LHCN-M2 (cell line): ENCODE measurements at places on chromosomes 1 and 21.

DNA sequence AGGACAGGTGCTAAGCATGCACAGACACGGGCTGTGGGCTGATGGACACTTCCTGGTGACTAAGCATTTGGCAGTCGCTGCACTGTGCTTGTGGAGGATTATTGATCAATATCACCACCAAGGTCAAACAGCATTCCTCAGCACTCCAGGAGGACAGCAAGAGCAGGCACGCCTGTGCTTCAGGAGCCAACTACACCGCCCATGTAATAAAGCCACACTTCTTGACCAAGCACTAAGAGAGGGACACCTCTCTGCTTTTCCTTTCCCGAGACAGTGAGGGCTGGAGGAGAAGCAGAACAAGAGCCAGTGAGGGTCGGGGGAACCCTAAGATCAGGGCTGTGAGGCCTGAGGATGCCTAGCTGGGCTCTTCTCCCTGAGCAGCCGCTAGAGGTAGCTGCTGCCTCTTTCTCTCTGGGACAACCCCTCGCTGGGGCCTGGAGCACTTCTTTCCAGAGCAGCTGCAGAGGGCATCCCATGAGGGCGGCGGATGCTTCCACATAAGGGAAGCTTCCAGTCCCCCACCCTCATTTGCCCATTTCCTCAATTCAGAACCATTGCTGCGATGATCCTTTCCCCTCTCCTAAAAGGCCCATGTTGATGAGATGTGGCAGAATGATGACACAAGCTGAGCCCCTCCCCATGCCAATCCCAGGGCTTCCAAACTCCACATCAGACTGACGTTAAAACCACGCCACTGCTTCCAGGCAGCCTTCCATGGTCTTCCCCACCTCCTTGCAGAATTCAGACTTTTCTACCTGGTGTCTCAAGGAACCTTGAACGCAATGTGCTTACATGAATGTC lies 19.1 kb downstream of the RAB7B start:
- peak; percentile 69 for DNase-seq

- no peak for DNase-seq
Observed at GRCh38 chr1:207493212-207493611, 2.7 kb upstream of the CR1 start.

GRCh38 chr1:22837332-22837731 lies 126.7 kb downstream of the EPHB2 start:
- DNase-seq, result no peak

DNA sequence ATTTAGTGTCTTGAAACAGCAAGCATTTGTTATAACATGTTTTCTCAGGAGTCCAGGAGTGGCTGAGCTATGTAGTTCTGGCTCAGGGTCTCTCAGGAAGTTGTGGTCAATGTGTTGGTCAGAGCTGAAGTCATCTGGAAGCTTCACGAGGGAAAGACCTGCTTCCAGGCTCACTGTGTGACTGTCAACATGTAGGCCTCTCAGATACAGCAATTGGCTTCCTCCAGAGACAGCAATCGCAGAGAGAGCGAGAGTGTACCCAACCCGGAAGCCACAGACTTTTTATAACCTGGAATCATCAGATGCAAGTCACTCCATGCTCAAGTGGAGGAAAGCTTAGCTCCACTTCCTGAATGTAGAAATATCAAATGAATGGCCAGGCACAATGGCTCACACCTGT lies 40.9 kb downstream of the TNFRSF9 start:
- DNase-seq, result peak; percentile 29

DNA sequence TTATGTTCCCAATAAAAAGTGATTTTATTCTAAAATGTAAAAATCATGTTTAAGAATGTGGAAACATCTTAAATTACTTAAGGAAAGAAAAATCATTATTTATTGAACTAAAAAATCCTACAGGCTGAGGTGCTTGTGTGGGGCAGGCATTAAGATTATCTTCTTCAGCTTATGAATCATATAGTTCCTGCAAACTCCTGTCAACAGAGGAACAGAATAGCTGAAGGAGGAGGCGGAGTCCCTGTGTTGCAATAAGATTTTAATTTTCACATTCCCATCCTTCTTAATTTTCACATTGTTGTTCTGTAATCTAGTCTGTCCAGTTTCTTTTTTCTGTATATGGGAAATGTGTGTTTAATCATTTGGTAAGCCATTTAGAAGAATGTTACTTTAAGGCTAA lies 20.6 kb upstream of the OLFML3 start:
- no peak for DNase-seq

DNA sequence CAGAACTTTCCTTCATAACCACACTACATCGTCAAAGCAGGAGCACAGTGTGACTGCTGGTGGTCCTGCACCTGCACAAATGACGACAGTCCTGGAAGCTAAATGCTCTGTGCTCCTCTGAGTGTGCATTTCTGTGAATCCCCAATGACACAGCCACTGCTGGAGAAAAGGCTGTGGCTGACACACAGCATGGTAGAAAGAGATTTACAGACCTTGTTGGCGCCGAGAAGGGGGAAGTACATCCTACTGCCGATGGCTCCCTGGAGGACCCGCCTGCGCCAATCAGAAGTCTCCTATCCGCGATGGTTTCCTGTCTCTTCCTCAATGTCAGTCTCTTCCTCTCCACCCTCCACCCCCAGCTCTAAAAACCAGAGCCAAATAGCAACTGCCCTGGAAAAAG lies 115.4 kb upstream of the RAB4A start:
- no peak for DNase-seq
